Foreskin fibroblast (primary cell): ENCODE measurements at places on chromosomes 12 and 14.

GRCh38 chr12:92654929-92655328 is 47.9 kb upstream of the PLEKHG7 start:
- DNase-seq = peak; percentile 41

GRCh38 chr12:85835426-85836196 is 598 bp downstream of the RASSF9 start:
- DNase-seq = peak; percentile 53

- DNase-seq = no peak
Measured at GRCh38 chr14:57080691-57081090, 188.0 kb downstream of the EXOC5 start.

- no peak for DNase-seq
Measured at GRCh38 chr12:95126076-95126475, 52.7 kb upstream of the NR2C1 start.

GRCh38 chr14:29853272-29853671 is 74.4 kb downstream of the PRKD1 start:
- no peak for DNase-seq

GRCh38 chr12:8948701-8949341 is 624 bp downstream of the M6PR start:
- peak; percentile 25 for DNase-seq

GRCh38 chr14:105168496-105168978 is at the start of gene JAG2:
Gene JAG2 (minus strand): TSS chr14:105168776. CDS start chr14:105168420, 356 bp downstream.
- no peak for DNase-seq

DNA sequence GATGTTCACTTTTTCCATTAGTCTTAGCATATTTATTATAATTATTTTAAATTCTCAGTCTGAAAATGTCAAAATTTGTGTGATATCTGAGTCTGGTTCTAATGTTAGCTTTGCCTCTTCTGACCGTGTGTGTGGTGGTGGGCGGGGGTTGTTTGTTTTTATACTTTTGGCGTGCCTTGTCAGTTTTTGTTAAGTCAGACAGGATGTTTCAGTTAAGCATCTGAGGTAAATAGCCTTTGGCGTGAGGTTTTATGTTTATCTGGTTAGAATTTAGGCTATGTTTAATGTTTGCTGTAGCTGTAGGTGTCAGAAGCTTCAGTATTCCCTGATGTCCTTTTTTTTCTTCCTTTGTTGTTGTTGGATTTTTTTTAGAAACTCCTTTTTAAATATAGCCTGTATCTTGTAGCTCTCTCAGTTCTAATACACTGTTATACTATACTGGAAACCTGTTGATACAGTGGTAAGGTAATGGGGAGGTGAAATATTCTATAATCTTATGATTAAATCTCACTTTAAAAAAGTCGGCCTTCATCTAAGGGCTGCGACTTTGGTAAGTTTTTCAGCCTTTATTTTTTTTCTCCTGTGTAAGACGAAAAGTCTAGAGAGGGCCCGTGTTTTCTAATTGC is 111.6 kb downstream of the SCAF11 start:
- no peak for DNase-seq

- no peak for DNase-seq
Measured at GRCh38 chr14:37124614-37125013, 47.8 kb downstream of the SLC25A21 start.

DNA sequence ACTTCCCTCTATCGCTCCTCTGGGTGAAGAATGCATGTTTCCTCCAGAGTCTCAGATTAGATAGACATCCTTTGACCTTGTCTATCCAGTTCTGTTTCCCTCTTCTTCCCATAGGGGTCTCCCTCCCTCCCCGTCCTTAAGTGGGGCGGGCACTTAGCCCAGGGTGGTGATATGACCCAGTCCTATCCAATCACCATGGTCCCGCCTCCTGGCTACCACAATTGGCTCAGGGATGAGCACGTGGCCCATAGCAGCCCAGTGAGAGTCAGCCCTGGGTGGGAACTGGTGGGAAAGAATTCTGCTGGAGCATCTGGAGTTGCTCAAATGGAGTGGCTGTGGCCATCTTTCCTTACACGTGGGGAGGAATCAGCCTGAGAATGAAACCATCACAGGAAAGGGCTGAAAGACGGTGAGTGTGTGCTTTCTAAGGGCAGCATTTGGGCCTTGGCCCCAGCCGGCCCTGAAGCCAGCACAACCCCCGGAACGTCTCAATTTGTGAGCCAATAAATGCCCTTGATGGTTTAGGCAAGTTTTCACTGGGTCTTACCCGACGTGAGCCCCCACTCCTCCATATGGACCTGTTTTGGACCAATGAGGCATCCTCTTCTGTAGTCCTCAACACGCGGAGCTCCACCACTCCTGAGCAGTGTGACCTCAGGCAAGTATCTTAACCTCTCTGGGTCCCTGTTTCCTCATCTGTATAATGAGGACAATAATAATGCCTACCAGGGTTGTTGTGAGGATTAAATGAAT is 14.4 kb upstream of the MLXIP start:
- DNase-seq = peak; percentile 97

DNA sequence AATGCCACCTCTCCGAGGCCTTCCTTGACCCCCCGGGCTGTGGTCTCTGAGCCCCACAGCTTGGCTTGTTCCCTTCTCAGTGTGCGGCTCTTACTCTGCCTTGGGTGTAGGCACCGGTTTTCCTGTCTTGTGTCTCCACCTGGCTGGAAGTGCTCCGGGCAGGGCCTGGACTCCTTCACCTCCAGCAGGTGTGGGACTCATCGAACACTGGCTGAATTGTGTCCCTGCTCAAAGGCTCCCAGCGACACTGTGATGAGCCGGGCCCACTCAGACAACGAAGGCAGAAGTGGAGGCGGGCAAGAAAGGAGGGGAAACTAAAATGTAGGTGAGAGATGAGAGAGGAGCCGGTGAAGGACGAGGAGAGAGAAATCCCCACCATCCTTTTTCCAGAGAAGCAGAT is 18.0 kb downstream of the TMEM63C start:
- DNase-seq = no peak

DNA sequence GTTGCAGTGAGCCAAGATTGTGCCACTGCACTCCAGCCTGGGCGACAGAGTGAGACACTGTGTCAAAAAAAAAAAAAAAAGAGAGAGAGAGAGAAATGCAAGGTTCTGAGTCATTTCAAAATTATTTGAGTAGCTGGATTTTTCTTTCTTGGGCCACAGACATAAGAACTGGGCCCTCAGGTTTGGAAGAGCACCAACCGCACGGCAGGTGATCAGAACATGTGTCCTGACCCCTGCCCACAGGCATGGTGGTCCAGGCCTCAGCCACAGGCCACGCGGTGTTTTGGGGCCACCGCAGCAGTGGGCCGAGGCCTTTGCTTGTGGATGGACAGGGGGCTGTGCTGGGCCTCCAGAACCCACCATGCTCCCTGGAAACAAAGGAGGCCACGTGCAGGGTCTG is 126.7 kb downstream of the CALM1 start:
- DNase-seq = peak; percentile 26

DNA sequence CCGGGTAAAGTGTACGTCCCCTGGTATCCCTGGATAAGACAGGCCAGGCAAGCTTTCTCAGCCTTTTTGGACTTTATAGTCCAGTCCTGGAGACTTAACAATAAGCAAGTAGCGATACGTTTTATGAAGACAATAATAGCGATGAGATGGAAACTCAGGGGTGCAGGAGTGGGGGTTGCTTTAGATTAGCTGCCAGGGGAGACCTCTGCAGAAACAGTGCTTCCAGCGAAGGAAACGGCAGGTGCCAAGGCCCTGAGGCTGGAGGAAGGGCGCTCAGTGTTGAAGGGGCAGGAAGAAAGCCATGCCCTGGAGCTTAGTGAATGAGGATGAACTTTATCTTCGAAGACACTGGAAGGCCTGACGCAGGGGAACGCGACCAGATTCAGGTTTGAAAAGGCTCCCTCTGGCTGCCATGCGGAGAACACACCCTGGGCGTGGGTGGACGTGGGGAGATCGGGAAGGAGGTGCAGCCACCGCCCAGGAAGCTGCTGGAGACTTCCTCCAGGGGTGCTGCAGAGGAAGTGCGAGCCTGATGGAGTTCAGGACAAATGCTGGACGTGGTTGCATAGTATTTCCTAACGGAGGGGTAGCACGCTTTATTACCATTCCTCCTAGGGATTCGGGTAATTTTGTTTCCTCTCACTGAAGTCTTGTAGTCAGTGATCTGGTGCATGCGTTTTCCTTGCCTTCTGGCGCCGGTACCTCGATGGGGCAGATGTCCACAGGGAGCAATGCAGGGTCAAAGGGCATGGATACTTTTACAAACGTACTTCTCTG is 26.1 kb upstream of the UBC start:
- peak; percentile 92 for DNase-seq

GRCh38 chr12:49972641-49973360 is at the start of gene AQP6:
Gene AQP6 (plus strand): TSS chr12:49972947. CDS start chr12:49973174, 227 bp downstream.
- no peak for DNase-seq

DNA sequence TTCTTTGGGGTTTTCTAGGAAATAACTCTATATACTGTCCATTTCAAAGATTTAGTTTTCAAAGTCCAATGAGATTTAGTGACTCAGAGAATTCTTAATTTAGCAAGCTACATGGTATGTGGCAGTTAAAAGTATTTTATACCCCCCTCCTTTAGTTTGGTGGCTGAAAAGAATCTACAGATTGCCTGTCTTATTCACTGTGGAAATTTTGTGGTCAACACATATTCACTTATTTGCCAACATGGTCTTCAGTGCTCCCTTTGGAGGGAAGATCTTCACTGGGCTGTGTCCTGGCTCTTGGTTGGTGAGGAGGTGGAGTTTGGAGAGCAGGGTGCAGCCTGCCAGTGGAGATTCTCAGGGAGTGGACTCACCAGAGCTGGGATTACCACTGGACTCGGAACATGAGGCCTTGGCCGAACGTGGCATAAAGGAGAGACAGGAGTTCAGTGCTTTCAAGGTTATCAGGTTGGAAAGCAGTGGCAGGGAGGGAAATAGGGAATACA is 39.8 kb downstream of the SAMD4A start:
- DNase-seq = peak; percentile 58

- DNase-seq = no peak
Measured at GRCh38 chr12:57049119-57049446, 846 bp downstream of the MYO1A start.

GRCh38 chr12:79617696-79618095 is 73.1 kb downstream of the PAWR start:
- DNase-seq = no peak

- peak; percentile 83 for DNase-seq
Measured at GRCh38 chr12:50221228-50222008, 54.2 kb upstream of the CERS5 start.

DNA sequence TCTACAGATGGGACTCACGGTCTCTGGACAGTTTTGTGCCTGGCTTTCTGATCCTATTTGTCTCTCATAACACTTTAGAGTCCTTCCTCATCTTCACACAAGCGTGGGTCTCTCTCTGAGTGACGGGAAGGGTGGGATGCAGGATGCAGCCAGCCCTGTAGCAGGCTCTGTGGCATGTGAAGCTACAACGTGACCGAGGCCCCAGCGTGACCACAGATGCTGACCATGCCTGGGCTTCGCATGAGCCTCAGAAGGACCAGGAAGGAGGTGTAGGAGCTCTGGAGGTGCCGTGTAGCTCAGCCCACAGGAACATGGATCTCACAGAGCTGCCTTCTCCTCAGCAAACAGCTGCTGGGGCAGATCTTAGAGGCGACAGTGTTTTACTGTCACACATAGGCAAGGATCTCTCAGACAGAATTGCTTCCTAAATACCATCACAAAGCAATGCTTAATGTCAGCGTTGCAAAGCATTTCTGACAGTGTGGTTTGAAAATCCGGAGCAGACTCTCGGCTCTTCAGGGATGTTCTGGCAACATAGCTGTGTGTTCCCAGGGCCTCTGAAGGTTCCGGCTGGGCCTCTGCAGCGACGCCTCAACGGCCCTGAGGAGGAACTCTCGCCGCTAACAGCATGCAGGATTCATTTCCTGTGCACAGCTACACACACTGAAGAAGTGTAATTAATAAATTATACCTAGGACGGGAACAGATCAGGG is 21.9 kb downstream of the ANKLE2 start:
- DNase-seq = no peak

DNA sequence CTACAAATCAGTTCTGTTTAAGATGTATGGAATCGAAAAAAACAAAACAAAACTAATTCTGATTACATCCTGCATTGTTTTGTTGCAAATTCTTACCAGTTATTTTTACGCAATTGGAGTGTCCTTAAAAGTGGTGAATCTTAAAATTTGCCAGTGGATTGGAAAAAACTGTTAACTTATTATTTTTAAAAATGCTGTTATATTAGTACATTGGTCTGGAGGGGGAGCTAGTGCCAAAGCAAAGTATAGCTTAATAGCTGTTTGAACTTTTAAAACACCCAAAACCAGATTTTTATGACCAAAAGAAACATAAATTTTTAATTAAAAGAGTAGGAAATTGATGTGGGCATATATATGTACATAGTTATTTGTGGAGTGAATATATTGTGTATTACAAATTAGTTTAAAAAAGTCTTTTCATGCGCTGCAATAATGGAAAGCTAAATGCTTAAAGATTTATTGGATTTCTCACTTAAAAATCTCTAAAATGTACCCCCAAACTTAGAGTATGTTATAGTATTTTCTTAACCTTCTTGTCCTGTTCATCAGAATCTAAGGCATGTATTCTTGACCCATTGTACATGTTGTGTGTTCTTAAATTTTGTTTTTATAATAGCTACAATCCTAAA is 2.5 kb downstream of the FUT8 start:
- DNase-seq = peak; percentile 67

DNA sequence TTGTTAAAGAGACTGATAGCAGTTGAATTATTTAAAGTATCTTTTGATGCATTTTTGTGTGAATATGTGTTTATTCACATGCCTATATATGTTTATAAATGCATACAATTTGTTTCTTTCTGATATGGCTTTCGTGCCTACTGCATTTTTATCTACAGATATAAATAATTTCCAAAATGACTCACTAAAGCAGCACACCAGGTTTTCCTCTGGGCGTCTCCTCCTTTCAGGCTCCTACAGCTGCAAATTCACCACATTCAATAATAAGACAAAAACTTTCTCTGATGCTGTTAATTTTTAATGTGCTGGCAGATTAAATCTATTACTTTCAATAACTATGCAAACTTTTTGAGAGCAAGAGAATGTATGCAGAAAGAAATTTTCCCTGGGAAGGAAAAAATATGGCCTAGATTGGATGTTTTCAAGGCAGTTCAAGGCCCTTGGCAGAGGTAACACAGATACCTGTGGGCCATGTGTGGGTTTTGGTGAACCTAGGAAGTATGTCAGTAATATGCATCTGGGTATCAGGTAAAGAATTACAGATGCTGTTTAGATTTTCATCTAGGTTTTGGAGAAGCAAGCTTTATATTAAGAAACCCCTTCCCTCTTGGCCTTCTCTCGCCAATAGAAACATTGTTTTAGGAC is 381.8 kb downstream of the EGLN3 start:
- no peak for DNase-seq

- DNase-seq = no peak
Measured at GRCh38 chr14:105475269-105476096, 862 bp downstream of the CRIP2 start.

DNA sequence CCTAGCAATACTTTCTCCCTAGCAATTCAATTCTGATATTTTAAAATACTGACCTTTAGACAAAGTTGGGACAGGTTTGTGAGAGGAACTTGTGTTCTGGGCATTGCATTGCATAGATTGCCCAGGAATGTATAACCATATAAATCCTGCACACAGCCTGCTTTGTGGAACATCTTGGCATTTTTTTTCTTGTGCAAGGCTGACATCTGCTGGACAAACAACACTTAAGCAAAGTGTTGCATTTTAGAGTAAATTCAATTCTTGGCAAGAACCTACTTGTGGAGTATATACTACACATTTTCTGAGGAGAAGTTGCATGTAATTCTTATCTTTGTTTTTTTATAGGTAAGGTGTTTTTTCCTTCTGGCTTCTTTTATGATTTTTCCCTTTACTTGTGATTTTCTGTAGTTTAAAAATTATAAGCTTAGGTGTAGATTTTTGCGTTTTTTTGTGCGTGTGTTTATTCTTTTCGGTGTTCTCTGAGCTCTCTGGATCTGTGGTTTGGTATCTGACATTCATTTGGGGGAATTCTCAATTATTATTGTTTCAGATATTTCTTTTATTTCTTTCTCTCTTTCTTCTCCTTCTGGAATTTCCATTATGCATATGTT is 26.4 kb downstream of the TESPA1 start:
- DNase-seq = peak; percentile 75
